ENCODE measurements at places on chromosomes 11 and 22.

GRCh38 chr11:65474864-65475263 lies 24.0 kb upstream of the MALAT1 start:
- peak overlapping the region; percentile 16 for H3K4me3 ChIP-seq
- no peaks in the 10 kb centered on the region for H3K27me3 ChIP-seq
- H3K4me1 ChIP-seq, result peaks cover 42% of the 10 kb centered on the region
- H3K27ac ChIP-seq, result peak overlapping the region; percentile 31
- no peak for DNase-seq
- no peaks in the 10 kb centered on the region for H3K36me3 ChIP-seq

GRCh38 chr11:35021589-35021988 lies 105.2 kb downstream of the PDHX start:
- DNase-seq, result no peak
- peaks cover 3% of the 10 kb centered on the region for H3K27me3 ChIP-seq
- no peak overlapping the region for H3K27ac ChIP-seq
- peaks cover 31% of the 10 kb centered on the region for H3K36me3 ChIP-seq
- H3K4me3 ChIP-seq, result no peak overlapping the region
- no peaks in the 10 kb centered on the region for H3K4me1 ChIP-seq

DNA sequence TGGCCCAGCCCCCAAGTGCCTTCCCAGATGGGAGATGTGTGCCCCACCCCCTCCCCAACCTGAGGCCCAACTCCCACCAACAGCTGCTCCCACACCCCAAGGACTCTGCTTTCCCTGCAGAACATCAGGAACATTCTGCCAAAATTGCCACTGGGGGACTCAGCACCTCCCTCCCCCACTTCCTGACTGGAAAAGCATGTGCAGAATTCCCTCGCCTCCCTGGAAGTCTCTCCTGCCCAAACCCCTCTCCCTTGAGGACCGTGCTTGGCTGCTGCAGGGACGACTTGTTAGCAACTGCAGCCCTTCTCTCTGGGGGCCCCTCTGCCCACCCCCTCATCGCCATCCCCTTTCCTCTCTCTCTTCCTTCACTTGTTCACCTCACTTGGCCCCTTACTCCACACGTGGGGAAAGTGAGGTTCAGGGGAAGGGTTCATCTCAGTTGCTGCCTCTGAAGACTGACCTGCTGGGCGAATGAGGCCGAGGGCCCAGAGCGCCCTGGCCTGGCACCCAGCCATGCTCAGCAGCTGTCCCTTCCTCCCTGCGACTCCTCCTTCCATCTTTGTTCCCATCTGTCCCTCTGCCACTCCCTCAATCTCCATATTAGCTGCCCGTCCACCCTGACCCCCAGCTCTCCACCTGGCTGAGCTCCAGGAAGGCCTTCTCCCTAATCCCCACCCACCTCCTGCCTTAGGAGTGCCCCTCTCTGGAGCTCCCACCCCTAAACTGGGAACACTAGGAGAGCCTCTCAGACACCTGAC lies 105.1 kb downstream of the CHST1 start:
- no peaks in the 10 kb centered on the region for H3K4me1 ChIP-seq
- no peaks in the 10 kb centered on the region for H3K36me3 ChIP-seq
- H3K27ac ChIP-seq, result no peak overlapping the region

DNA sequence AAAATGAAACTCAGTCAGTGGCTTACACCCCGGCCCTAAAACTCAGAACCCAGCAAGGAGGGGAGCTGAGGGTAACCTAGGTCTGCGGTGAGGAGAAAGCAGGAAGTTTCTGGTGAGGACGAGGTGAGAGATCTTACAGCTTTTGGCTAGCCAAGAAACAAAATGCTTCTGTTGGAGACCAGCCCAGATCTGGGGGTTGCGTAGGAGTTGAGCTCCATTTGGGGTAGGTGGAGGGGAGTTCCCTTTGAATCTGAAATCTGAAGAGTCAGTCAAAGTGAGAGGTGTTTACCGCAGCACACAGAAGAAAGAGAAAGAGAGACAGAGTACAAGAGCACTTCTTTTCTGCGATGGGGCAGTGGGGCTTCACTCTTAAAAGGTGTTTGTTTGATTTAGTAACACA lies 29.6 kb downstream of the EHF start:
- peaks cover 19% of the 10 kb centered on the region for H3K4me1 ChIP-seq
- H3K27me3 ChIP-seq, result peaks cover 57% of the 10 kb centered on the region
- peak overlapping the region; percentile 31 for H3K4me3 ChIP-seq
- peak overlapping the region; percentile 73 for H3K27ac ChIP-seq
- peak; percentile 67 for DNase-seq

GRCh38 chr11:60116996-60117790 lies 28.7 kb downstream of the MS4A2 start:
- peaks cover 2% of the 10 kb centered on the region for H3K27me3 ChIP-seq
- H3K36me3 ChIP-seq, result no peaks in the 10 kb centered on the region
- H3K4me3 ChIP-seq, result no peak overlapping the region
- DNase-seq, result no peak
- no peaks in the 10 kb centered on the region for H3K4me1 ChIP-seq
- H3K27ac ChIP-seq, result no peak overlapping the region

- no peaks in the 10 kb centered on the region for H3K36me3 ChIP-seq
- no peaks in the 10 kb centered on the region for H3K4me1 ChIP-seq
- no peak overlapping the region for H3K27ac ChIP-seq
- H3K4me3 ChIP-seq, result no peak overlapping the region
These were observed 8.3 kb upstream of the CDC42EP1 start for GRCh38 chr22:37551981-37552380.

GRCh38 chr22:33851240-33851639 lies 69.0 kb downstream of the LARGE1 start:
- H3K36me3 ChIP-seq, result no peaks in the 10 kb centered on the region
- no peak overlapping the region for H3K4me3 ChIP-seq
- no peaks in the 10 kb centered on the region for H3K27me3 ChIP-seq
- no peak overlapping the region for H3K27ac ChIP-seq
- peaks cover 5% of the 10 kb centered on the region for H3K4me1 ChIP-seq

- no peaks in the 10 kb centered on the region for H3K27me3 ChIP-seq
- H3K27ac ChIP-seq, result peak overlapping the region; percentile 81
- no peak overlapping the region for H3K4me3 ChIP-seq
- peaks cover 69% of the 10 kb centered on the region for H3K4me1 ChIP-seq
- H3K36me3 ChIP-seq, result peaks cover 60% of the 10 kb centered on the region
These were observed 144.9 kb downstream of the MAML2 start for GRCh38 chr11:96197801-96198701.

DNA sequence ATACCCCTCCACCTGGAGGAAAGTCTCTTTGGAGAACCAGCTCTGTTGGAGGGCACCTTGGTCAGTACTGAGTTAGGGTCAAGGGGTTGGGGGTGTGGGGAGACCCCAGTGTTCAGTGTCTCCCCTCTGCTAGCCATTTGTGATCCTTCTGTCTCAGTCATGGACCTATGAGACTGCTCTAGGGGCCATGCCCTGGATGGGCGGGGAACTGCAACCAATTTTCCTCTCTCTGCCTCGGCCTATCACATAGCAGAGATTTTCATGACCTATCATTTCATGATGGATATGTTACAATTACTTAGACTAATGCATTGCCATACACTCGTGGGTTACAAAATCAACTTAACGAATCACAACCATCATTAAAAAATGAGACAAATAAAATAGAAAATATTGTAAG lies 7.4 kb downstream of the OTOG start:
- H3K4me3 ChIP-seq, result no peak overlapping the region
- H3K4me1 ChIP-seq, result peaks cover 5% of the 10 kb centered on the region
- no peak overlapping the region for H3K27ac ChIP-seq

DNA sequence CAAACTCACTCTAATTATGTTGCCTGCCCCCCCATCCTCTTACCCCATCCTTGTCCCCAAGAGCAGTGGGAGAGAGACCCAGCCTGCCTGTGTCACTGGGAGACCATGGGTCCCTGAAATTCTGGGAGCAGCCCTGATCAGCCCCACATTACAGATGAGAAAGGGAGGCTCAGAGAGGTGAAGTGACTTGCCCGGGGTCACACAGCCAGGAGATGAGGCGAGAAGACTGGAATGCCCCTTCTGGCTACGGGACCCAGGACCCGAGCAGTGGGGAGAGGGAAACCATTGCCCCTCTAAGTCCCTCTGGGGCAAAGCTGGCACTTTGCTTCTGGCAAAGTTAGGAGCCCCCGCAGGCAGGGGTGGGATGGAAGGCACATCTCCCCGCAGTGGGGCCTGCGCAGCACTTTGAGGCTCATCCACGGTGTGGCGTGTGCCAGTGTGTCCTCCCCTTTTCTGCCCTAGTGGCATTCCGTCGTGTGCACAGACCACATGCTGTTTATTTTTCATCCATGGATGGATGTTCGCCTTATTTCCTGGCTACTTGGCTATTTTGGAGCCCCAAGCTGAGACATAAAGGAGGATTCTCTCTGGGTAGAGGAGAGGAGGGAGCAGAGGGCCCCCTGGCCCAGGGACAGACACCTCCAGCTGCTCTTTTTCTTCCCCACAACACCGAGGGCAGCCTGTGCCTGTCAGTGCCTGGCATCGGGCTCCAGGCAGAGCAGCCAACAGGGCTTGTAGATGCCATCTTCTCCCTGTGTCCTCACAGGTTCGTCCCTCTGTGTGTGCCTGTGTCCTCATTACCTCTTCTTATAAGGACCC lies 3.7 kb upstream of the FGF3 start:
- H3K36me3 ChIP-seq, result no peaks in the 10 kb centered on the region
- no peaks in the 10 kb centered on the region for H3K4me1 ChIP-seq
- H3K27ac ChIP-seq, result no peak overlapping the region
- peaks cover 29% of the 10 kb centered on the region for H3K27me3 ChIP-seq

- H3K4me3 ChIP-seq, result no peak overlapping the region
- no peaks in the 10 kb centered on the region for H3K36me3 ChIP-seq
- H3K27ac ChIP-seq, result no peak overlapping the region
- peaks cover 5% of the 10 kb centered on the region for H3K4me1 ChIP-seq
- peaks cover 53% of the 10 kb centered on the region for H3K27me3 ChIP-seq
These were observed 4.8 kb upstream of the FXYD6 start for GRCh38 chr11:117881217-117881616.

GRCh38 chr11:132719684-132720083 lies 812.6 kb downstream of the OPCML start:
- peaks cover 35% of the 10 kb centered on the region for H3K4me1 ChIP-seq
- no peaks in the 10 kb centered on the region for H3K36me3 ChIP-seq
- H3K27ac ChIP-seq, result no peak overlapping the region
- H3K27me3 ChIP-seq, result no peaks in the 10 kb centered on the region
